ENCODE measurements at places on chromosomes 13 and 19.

- no peak for DNase-seq
Measured at GRCh38 chr13:73850104-73850873, 283.9 kb downstream of the KLF12 start.

DNA sequence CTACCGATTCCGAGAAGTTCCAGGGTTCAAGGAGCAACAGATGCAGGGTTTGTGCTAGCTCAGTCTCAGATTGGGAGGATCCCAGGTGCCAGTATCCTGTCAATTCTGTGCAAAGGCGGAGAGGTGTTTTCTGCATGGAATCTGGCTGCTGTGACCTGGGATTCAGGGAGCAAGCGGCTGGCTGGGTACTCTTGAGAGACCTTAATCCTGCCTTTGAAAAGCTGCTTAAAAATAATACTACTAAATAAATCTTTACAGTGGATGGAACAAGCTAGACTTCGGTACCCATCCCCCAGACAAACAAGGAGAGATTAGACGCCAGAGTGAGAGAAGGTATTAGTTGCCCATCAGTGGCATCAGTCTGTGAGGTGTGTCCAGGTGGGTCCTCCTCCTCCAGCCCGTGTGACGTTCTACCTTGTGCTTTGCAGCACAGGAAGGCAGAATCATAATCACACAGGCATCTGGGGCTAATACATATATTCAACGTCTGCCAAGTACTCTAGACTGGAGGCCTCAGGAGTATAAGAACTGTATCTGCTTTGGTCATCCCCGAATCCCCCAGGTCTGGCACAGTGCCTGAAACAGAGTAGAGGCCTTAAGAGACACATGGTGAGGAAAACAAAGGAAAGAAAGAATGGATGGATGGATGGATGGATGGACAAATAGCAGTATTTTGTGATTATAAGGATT lies 230.6 kb downstream of the ZNF536 start:
- no peak for DNase-seq

GRCh38 chr19:30364866-30365800 lies 7.1 kb upstream of the ZNF536 start:
- DNase-seq, result no peak

- no peak for DNase-seq
Measured at GRCh38 chr19:46517471-46517870, 21.8 kb upstream of the PNMA8B start.

GRCh38 chr19:53906211-53907192 lies 2.6 kb upstream of the CACNG7 start:
- DNase-seq, result peak; percentile 10

GRCh38 chr13:103168901-103169508 lies 102.8 kb upstream of the SLC10A2 start:
- no peak for DNase-seq

GRCh38 chr19:49119411-49120324 lies at the start of gene PPFIA3:
PPFIA3 (plus strand) TSS chr19:49119544; CDS start chr19:49127874, 8,330 bp downstream.
- DNase-seq, result peak; percentile 42

- DNase-seq, result peak; percentile 55
Measured at GRCh38 chr19:56476651-56477428, at the start of gene ZNF667. ZNF667 (minus strand) TSS chr19:56477345; CDS start chr19:56462370, 14,975 bp downstream.

DNA sequence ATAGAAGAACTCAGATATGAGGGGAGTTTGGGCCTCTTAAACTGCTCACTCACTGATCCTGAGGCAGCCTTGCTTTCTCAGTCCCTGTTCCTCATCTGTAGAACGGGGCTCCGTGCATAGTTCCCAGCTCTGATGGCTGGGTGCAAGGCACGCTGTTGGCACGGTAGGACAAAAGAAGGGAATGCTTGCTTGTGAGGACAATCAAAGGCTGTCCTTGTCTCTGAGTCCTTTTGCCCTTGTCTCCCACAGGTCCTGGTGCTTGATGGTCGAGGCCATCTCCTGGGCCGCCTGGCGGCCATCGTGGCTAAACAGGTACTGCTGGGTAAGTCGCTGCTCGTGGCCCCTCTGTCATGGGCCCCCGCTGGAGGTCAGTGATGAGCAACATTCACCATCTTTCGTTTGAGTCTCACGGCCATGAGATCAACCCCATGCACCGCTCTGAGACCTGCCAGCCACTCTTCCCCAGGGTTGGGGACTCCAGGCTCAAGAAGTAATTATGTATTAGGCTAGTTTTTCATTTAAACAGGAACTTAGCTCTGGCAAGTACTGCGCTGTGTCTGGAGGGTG lies 2.3 kb downstream of the RPL13A start:
- DNase-seq, result peak; percentile 52

- peak; percentile 46 for DNase-seq
Measured at GRCh38 chr13:20165417-20166257, 4.8 kb upstream of the GJA3 start.

DNA sequence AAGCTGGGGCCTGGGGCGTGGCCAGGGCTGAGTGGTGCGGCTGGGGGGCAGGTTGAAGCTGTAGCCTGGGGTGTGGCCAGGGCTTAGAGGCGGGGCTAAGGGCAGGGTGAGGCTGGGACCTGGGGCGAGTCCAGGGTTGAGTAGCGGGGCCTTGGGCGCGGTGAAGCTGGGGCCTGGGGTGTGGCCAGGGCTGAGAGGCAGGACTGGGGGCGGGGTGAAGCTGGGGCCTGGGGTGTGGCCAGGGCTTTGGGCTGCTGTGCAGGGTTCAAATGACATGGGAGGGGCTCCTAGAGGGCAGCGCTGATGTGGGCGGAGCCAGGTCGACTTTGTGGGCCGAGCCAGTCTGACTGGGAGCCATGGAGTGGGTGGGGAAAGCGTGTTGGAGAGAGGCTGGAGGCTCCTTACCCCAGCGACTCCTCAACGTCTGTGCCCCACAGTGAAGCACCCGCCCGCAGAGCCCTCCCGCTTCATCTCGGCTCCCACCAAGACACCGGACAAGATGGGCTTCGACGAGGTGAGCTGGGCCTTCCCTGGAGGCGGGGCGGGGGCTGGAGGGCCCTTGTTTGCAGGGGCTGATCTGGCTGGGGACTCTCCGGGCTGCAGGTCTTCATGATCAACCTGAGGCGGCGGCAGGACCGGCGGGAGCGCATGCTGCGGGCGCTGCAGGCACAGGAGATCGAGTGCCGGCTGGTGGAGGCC lies 21.5 kb downstream of the COLGALT1 start:
- DNase-seq, result peak; percentile 44

- DNase-seq, result no peak
Measured at GRCh38 chr13:90299238-90299637, 1048.2 kb upstream of the MIR17HG start.

GRCh38 chr13:48424212-48424611 lies 11.3 kb upstream of the LPAR6 start:
- DNase-seq, result no peak

DNA sequence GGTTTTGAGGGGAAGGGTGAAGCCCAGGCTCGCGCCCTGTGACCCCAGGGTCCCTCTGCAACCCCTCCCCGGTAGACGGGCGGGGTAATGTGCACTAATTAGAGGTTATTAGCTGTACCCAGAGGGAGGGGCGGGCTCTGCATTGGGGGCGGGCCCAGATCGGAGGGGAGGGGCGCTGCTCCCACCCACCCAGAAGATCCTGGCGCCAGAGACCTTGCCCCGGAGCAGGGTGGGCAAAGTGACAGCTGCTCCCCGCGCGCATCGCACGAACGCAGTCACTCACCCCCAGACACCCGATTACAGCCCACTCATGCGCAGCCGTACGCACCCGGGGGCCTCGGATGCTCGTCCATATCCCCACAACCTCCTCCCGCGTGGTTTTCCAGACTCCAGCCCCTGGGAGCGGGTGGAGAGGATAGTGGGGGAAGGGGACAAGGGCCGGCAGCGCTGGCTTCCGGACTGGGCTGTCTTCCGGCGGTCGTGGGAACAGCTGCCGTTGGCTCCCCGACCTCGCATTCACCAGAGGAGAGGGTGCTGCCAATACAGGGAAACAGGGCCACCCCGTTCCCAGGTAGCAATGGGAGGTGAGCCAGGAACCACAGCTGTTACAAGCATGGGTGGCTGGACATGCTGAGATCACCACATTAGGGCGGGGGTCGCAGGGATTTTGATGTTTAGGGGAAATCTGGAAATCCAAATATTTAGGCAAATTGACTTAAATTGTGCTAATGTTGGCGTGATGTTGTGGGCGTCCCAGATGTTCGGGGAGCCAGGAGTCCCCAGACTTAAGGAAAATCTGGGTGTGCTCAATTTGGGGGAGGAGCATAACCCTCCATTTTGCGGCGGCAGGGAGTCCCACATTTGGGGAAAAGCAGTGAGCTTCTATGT lies 2.9 kb upstream of the HOOK2 start:
- peak; percentile 76 for DNase-seq

DNA sequence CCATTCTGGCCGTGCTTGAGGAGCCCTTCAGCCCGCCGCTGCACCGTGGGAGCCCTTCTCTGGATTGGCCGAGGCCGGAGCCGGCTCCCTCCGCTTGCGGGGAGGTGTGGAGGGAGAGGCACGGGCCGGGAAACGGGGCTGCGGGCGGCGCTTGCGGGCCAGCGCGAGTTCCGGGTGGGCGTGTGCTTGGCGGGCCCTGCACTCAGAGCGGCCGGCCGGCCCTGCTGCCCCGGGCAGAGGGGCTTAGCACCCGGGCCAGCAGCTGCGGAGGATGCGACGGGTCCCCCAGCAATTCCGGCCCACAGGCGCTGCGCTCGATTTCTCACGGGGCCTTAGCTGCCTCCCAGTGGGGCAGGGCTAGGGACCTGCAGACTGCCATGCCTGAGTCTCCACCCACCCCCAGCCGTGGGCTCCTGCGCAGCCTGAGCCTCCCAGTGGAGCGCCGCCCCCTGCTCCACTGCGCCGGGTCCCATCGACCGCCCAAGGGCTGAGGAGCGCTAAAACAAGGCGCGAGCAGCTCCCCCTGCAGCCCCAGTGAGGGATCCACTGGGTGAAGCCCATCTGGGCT lies 76.5 kb downstream of the PCDH20 start:
- no peak for DNase-seq

DNA sequence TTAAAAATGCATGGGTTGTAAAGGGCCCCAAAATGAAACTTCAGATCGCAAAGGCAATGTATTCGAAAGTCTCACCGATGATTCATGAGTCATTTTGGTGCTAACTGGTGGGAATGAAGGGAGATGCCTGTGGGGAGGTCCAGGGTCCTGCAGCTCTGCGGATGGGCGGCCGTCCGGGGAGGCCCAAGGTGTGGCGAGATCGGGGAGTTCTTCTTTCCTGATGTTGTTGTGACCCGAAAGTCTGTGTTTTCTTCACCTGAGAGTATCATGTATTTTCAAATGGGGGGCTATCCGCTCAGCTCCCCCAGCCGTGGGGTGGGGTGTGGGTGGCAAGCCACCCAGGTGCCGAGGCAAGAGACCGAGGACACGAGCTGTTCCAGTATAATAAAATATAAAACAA lies 36.5 kb downstream of the TFDP1 start:
- DNase-seq, result no peak

GRCh38 chr13:52112591-52112990 lies 16.3 kb downstream of the NEK5 start:
- no peak for DNase-seq

- DNase-seq, result peak; percentile 76
Measured at GRCh38 chr19:41226053-41226873, 7.2 kb downstream of the AXL start.

GRCh38 chr19:28466107-28467045 lies 746.6 kb downstream of the UQCRFS1 start:
- DNase-seq, result peak; percentile 61
